ENCODE measurements at places on chromosomes 4 and X. TPM values are rescaled to one million over a fixed set of nuclear protein-coding genes. Genes with fewer than 3 reads are reported as not detected.

GRCh38 chr4:174222266-174222872, 61.1 kb downstream of the FBXO8 start:
- DNase-seq = no peak

DNA sequence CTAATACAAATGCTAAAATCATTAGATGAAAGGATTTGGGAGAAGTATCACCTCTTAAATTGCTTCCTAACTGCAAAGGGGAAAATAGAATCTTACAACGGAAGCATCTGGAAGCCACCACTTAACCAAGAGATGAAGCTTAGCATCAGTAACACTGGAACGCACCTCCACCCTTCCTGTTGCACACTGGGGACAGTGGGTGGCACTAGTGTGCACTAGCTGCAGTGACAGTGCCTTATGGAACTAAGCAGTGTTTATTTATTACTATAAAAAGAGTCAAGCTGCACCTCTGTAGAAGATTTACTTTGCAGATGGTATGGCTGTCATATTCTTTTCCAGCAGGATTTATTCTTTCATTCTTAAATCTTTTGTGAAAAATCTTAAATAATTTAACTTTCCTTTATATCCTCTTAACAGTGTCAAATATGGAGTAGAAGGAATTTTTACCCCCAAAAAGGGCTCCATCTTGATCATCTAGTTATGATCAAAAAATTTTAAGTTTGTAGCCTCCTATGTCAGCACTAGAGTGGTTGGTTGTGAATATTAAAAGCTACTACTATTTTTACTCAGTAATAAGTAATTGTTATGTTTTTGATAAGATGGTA, 76.7 kb downstream of the SCD5 start:
- no peak for DNase-seq

- no peak for DNase-seq
Observed at GRCh38 chrX:108299101-108299591, 139.1 kb downstream of the COL4A6 start.

MTTP gene
- 0.72 TPM for total RNA-seq

C4orf36 gene
- not detected for total RNA-seq

SAGE1 gene
- not detected for total RNA-seq

OTUD6A gene
- total RNA-seq = not detected

ASB9 gene
- total RNA-seq = 11.6 TPM
